ENCODE measurements at places on chromosomes 7 and 10.

GRCh38 chr10:50805981-50806622, 66.4 kb downstream of the ASAH2B start:
- no peak for DNase-seq

DNA sequence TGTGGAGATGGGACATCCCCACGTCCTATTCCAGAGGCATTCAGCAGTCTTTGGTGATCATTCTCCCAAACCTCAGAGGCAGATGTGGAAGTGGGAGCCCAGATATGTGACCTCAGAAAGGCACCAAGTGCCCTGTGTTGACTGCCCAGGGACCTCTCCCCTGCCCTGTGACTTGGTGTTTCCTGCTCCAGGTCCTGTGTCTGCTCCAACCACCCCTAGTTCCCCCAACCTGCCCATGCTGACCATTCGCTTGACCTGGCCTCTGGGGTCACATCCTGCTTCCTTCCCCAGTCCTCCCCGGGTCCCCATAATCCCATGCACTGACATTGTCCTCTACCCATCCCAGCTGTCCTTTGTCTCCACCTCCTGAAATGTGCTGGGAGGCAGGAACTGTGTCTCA, 7.6 kb downstream of the CYP26A1 start:
- DNase-seq: no peak

DNA sequence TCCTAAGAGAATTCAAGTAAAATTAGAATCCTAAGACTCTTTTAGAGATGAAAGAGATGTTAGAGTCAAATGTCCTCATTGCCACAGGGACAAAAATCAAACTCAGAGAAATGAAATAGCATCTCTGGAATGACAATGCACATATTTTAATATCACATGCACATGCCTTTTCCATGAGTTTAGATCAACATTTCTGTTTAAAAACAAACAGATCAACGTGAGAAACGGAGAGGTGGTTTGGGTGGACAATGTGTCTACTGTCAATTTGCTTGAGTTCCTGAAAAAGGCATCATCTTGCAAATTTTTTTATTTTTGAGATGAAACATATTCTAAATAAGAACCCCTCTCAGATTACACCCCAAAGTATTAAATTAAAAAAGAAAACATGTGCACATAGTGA, 130.0 kb downstream of the CHRM2 start:
- no peak for DNase-seq

GRCh38 chr7:129925416-129926002, 27.3 kb downstream of the UBE2H start:
- no peak for DNase-seq

Measured in NCI-H1417 treated with DMSO at 0.1 percent for 48 hours (cell line).